ENCODE measurements at places on chromosomes 7 and 10.
A peak's percentile ranks its signal among the peaks of the same experiment; 100 is the strongest.

GRCh38 chr7:140058517-140058916 lies 4.2 kb downstream of the PARP12 start:
- no peak for DNase-seq

GRCh38 chr10:51103554-51104217 lies 29.4 kb downstream of the PRKG1 start:
- DNase-seq, result no peak

DNA sequence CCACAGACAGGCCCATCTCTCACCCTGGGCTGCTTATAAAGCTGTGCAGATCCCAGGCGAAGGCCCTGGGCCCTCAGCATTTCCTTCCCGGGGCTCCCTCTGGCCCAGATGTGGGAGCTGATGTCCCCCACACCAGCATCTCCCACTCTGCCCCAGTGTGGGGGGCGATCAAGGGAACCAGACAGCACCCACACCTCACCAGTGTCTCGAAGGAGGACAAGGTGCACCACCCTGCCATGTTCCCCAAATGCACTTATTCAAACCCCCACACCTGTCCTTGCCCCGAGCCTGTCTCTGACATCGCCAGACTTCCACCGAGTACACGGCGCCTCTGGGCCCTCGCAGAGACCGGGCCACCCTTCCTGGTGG lies 19.6 kb downstream of the DPYSL4 start:
- DNase-seq, result no peak

DNA sequence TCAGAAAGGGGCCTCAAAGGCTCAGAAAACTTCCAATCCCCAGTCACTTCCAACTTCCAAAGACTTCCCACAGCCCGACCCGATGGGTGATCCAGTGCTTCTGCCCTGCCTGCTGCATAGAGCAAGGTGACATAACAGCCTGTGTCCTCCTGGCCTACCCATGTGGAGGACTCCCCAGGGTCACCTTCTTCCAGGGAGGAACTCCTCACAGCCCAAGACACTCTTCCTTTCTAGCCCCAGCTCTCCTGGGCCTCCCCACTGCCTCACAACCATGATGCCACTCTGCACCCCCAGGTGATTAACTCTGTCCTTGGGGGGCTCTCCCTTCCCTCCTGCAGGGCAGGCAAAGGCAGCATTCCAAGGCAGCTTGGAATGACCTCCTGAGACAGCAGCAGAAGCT lies 158.4 kb upstream of the PDE1C start:
- no peak for DNase-seq

DNA sequence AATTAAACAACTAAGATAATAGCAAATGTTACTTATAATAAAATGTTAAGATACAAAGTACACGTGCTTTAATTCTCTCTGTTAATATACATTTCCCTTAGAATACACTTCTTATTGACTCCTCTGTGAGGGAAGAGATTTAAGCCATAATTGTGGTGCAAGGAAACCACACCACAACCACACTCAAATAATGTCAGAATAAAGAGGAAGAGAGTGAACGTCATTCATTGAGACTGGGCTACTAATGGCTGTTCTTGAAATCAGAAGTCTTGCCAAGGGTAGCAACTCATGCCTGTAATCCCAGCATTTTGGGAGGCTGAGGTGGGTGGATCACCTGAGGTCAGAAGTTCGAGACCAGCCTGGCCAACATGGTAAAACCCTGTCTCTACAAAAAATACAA lies 10.0 kb downstream of the FAM171A1 start:
- no peak for DNase-seq

GRCh38 chr10:132637477-132638129 lies 100.0 kb downstream of the INPP5A start:
- DNase-seq, result peak; percentile 23

DNA sequence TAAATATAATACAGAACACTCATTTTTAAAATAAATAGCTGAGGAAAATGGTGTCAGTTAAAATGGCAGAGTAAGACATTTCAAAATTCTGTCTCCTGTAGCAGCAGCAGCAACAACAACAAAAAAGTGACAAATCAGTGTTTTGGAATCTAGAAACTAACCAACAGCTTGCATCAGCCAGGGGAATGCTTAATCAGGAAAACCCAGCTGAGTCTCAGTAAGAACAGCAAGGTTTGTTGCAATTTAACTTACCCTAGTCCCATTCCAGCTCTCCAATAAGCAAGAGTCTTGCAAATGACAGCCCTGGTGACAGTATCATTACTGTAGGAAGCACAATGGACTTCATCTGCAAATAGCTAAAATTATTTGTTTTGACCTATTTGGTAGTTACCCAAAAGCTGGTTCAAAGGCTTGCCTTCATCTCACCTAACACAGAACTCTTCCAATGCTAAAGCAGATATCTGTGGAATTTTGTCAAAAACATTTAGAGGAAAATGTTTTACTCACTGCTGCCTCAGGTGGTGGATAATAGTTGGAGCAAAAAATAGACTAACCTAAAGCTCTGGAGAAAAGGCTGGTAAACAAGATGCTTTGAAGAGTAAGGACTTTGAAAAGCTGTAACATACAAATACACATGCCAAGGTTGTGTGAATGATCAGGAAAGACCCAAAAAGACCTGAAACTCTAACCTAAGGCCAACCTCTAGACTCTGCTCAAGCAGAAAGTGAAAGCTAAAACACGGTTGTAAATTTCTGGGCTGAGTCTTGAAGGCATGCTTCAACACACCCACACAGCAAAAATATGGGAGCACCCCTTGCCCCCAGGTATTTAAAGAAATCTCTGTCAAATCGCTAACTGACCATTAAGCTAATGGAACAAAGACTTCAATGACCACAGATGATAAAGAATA lies 9.9 kb upstream of the ARHGAP22 start:
- no peak for DNase-seq

DNA sequence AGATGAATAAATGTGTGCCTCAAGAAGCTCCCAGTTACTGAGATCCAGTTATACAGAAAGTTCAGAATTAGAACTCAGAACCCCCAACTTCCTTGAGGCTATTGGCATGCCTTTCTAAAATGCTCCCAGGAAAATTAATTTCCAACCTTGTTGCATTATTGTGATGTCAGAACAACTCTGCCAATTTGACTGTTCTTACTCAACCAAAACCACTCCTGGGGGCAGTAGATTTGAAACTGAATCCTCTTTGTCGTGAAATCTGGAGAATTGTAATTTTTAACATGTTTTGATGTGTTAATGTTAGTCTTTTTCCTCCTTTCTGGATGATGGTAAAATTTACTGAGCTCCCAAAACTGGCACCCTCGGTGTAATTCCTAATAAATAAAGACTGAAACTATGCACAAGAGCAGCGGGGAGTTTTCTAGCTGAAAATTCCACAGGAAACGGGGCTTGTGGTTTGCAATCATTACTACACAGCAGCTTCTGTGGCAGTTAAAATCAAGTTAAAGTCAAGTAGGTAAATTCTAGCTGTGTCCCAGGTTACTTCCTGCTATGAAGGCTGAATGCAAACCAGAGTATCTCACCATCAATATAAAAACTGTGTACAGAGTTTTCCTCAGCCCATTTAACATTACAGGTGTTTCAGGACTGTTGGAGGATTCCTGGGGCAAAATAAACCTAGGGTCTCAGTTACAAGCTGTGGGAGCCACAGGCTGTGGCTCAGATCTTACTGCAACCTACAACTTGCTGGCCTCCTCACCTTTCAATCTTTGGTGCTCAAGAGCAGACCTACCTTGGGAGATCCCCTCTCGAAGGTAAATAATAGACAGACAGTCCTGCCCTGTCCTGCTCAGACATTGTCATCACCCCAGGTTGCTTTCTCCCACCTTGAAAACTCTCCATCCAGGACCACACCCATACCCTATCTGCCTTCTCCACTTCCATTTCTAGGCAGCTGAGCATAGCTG lies 156.3 kb upstream of the KMT2E start:
- DNase-seq, result no peak

DNA sequence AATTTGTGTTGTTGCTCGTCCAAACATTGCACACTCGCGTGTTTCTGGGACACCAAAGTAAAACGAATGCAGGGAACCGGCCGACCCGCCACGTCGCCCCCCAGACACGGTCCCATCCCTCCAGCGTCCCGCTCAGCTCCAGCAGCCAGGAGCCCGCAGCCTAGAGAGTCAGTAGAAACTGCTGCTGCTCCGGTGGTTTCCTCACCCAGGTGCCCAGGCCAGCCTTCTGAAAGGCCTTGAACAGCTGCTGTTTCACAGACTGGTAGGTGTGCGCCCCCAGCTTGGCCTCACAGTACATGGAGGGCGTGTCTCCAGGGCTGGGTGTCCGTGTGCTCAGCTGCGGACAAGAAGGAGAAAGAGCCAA lies 126.8 kb downstream of the WDR37 start:
- DNase-seq, result no peak

DNA sequence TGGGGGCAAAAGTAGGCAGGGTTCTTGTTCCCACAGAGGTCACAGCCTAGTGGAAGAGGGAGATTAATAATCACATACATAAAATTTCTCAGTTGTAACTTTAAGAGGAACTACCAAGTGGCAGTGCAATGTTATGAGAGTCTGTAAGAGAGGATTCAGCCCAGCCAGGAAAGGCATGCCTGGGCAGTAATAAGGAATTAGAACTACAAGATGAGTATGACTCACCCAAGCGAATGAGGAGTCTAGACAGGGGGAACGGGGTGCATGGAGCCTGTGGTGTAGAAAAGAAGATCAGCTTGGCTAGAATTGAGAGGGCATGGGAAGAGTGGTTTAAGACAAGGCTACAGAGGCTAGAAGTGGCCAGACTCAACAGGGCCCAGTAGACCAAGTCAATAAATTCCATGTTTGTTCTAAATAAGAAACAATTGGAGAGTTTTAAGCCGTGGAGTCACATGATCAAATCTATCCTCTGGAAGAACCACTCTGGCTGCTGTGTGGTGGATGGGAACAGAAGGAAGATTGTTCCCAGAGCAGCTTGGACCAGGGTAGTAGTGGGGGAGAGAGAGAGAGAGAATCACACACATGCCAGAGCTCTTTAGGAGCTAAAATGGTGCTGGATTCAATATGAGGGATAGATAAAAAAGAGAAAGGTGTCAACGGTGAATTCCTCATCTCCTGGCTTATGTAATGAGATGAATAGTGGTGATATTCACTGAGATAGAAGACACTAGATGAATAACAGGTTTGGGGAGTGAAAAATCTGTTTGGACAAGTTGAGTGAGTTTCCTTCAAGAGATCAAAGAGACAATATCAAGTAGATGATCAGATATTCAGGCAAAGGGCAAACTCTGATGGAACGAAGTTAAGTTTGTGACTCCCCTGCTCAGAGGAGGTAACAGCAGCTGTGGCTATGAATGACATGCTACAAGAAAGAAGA lies 265.1 kb downstream of the FGFR2 start:
- DNase-seq, result no peak

DNA sequence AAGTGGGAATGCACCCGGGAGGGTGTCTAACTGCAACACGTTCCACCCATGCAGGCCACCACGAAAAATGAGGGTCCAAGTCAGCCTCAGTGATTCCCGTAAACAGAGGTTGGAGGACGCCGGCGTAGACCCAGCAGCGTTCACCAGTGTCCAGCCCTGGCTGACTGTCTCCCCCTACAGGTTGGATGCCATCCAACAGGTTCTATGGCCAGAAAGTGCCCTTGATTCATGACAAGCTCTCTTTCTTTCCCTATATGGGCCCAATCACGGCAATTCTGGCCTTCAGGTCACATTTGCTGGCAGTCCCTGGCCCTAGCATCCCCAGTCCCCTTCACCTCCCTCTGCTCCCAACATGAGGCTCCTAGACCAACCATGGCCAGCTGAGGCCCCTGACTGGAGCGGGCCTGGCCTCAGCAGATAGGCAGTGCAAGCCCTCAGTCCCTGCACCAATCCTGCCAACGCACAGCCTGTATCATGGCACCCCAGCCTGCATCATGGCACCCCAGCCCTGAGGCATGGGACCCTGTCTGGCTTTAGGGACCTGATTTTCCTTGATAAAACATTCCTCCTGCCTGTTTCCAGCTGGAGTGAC lies 227.4 kb downstream of the GRID1 start:
- DNase-seq, result no peak

GRCh38 chr7:151570366-151570915 lies 50.7 kb upstream of the RHEB start:
- no peak for DNase-seq

GRCh38 chr7:69620063-69620462 lies 21.8 kb downstream of the AUTS2 start:
- DNase-seq, result no peak

DNA sequence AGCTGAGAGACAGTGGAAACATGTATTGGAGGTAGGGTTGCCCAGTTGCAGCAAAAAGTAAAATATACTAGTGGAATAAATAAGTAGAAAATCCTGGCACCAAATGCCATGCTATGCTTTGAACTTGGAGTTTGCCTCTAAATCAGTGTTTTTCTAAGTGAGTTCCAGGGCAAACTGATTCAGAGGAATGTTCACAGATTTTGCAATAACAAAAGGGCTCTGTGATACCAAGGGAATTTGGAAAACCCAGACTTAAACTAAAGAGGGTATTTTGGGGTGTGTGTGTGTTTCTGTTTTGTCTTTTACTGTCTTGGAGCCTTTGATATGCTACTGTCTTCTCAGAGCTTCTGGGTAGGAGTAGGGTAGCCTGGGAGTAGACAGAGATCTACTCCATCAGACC lies 39.9 kb downstream of the SLC26A4 start:
- no peak for DNase-seq

DNA sequence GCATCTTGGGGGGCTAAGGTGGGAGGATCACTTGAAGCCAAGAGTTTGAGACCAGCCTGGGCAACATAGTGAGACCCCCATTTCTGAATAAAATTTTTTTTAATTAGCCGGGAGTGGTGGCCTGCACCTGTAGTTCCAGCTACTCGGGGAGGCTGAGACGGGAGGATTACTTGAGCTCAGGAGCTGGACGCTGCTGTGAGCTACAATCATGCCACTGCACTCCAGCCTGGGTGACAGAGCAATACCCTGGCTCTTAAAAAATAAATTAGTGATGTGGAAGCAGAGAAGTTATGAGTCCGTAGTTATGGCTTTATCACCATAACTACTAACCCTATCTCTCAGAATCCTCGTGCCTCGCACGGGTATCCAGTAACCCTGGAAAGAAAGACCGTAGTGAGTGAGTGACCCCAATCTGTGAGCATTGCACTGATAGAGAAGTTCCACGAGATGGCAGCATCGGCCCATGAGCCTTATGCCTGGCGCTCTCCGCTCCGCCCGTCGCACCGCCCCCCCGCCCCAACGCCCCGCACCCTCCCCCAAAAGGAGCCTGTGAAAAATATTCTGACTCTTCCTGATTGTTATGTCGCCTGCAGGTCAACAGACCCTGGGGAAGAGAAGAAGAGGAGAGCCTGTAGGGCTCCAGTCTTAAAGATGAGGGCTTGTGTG lies 4.9 kb upstream of the SLC29A3 start:
- DNase-seq, result no peak

GRCh38 chr7:155761162-155761561 lies 51.1 kb downstream of the SHH start:
- DNase-seq, result no peak

GRCh38 chr10:132294561-132295318 lies 13.0 kb downstream of the STK32C start:
- no peak for DNase-seq

GRCh38 chr7:37070471-37070870 lies 346.2 kb upstream of the AOAH start:
- DNase-seq, result no peak
